Right cardiac atrium (tissue), 5 donors: ENCODE measurements at places on chromosomes 2 and 18. TPM values are rescaled to one million over a fixed set of nuclear protein-coding genes. Genes with fewer than 3 reads are reported as not detected.

DNA sequence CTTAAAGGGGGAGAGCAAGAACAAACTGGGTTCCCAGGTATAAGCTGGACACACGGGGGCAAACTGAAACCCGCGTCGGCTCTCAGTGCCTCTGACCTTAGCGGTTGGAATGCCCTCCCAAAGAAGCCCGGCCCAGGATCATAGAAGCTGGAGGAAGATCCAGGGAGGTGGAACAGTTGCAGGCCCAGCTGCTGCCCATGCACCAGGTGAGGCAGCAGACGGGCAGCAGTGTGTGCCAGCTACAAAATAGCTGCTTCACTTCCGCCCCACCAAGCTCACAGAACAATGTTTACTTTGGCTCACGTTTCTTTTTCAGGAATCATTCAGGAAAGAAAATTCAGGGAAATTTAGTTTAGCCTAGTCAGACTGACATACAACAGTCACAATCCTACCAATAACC is 3.9 kb upstream of the ERMN start:
- no peak for DNase-seq

DNA sequence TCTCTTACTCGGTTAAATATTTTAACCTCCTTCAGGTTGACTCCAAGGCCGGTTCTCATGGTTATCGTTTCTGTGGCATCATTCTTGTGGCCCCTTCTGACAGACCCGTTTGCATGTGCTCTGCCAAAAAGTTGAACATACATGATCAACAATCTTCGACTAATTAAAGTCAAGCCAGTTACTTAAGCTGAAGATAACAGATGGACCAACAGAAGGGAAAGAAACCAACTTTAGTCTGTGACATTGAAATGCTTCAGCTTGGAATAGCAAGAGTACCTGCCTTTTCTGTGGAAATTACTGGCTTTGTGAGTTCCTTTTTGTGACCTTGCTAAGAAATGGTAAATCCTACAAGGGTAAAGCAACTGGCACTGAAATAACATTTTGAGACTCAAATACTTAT is 1429.1 kb downstream of the LRP1B start:
- DNase-seq: no peak

PLGLB1 gene
- polyA plus RNA-seq: 0.81 TPM

EGR4 gene
- 0.48 TPM for polyA plus RNA-seq

DNA sequence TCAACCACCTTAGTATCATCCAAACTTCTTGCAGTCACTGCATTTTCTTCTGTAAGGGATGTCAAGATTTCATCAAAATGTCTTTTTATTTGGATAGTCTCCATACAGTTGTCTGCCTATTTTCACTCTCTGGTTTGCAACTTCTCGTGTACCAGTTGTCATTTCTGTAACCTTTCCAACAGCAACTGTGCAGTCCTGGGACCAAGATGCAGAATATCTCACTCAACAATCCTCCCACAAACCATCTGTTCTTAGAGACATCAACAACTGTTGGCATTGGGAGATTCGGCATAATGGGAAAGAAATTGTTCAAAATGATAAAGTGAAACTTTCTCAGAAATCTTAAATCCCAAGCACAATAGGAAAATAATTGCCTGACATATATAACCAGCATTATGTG is 933.6 kb upstream of the SLC39A10 start:
- DNase-seq: no peak

DNA sequence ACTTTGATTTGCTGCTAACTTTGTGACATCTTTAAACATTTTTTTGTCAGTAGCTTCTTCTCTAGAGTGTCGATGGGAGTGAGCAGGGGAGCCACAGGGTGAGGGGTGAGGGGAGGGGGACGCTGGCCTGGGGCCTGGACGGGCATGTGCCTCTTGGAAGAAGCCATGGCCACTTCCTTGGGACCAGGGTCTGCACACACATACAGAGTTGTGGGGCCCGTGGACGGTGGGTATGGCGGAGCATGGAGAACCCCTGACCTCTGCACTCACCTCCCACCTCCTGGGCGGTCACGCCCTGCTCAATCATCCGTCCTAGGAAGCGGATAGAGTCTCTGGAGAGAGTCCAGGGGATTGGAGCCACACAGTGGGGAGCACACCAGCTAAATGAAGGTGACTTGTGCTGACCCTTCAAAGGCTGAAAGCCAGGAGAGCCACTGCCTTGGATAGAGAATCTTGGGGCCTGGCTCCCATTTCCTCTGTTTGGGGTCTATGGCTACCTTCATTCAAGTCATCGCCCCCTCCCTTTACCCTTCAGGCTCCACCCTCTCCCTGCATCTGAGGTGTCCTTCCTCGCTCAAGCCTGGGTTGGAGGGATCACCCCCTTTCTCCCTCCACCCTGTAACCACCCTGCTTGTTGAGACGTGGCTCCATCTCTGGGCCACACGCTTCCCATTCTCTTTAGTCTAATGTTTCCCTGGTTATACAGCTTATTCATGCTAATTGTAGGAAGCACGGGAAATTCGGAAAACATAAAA is 63.9 kb upstream of the HAAO start:
- no peak for DNase-seq

FAM124B gene
- polyA plus RNA-seq: 0.61 TPM

DNA sequence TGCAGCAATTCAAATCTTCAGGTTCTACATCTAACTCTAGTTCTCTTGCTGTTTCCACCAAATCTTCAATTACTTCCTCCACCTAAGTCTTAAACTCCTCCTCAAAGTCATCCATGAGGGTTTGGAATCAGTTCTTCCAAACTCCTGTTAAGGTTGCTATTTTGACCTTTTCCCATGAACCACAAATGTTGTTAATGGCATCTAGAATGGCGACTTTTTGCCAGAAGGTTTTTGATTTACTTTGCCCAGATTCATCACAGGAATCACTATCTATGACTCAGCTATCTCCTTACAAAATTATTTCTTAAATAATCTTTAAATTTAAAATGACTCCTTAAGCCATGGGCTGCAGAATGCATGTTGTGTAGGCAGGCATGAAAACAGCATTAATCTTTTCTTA is 368.9 kb upstream of the TNP1 start:
- no peak for DNase-seq

DNA sequence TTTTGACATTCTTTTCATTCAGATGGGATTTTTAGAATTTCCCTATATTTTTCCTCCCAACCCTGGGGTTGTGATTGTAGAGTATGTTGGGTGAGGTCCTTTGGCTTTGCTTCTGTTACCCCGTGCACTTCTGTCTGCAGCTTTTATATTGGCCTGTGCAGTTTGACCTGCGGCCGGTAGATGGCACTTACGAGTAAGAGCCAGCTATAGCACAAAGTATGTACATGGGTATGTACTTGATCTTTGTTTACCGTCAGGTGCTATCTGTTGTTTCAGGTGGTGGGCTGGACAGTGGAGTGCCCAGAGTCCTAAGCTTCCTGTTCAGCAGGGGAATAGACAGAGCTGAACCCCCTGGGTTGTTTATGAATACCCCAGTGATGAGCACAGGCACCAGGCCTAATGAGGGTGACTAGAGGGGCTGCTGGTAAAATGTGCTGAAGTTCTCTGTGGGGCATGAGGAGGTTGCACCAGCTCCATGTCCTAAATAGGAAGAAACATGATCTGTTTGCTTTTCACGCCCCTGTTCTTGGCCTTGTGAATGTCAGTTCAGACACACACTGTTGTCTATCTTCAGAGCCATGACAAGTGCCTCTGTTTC is 58.9 kb upstream of the THUMPD2 start:
- DNase-seq: no peak
